ENCODE measurements at places on chromosomes 6 and 20.
A peak's percentile ranks its signal among the peaks of the same experiment; 100 is the strongest.

DNA sequence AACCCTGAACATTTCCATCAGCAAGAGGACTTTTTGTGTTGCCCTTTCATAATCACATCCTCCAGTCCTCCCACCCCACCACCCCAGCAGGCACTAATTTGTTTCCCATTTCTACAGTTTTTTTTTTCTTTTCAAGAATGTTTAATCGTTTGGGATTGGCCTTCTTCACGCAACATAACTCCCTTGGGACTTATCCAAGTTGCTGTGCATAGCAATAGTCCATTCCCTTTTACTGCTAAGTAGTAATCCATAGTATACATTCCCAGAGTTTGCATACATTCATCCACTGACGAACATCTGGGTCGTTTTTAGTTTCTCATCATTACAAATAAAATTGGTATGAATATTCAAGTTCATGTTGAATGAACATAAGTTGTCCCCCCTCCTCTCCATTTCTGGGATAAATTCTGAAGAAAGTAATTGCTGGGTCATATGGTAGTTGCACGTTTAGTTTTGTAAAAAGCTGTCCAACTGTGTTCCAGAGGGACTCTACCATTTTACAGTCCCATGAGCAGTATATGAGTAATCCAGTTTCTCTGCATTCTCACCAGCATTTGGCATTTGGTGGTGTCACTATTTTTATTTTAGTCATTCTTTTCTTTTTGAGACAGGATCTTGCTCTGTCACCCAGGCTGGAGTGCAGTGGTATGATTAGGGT lies 90.8 kb downstream of the DOK5 start:
- DNase-seq = no peak

GRCh38 chr6:158121335-158121734 lies 46.7 kb downstream of the SERAC1 start:
- DNase-seq = no peak

DNA sequence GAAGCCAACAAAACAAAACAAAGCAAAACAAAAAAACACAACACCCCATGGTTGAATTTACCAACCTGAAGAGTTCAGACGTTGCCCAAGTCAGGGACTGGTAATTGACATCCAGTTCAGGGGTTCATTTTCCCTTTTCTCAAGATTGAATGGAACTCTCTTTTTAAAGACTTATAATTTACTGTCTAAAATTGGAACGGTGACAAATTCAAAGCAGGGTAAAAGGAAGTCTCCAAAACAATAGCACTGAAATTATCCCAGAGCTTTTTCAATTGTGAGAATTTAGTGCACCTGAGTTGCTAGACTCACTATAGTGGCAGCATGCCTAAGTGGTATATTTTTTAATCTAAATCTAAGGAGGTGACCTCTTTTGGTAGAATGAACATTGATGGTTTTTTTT lies 90.9 kb upstream of the PREP start:
- no peak for DNase-seq

DNA sequence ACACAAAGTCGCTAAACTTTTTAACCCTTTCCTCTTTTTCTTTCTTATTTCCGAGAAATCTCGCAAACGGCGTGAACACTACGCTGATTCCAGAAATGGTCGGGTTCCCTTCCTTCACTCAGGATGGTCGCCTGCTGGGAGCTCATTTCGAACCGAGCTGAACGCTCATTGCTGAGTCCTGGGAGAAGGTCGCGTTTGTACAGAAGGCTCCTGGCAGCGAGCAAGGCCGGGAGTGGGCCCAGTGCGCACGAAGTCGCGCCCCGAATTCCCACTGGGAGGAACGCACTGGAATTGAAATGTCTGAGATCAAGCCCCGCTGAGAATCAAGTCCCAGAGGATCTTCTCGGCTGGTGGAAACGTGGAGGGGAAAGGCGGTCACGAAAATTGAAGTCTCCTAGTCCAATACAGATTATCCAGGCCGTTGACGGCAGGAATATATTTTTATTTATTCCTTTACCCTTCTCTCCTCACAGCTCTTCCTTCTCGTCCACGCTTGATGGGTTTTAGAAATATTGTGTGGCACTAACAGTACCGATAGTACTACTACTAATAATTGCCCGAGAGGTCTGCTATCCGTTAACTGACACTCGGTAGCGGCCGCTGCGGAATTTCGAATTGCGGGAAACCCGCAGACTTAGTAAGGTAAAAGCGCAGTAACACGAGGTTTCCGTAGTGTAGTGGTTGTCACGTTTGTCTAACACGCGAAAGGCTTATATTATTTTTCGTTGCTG lies 207.2 kb upstream of the ZNF184 start:
- no peak for DNase-seq

GRCh38 chr6:16216501-16217155 lies 21.8 kb upstream of the GMPR start:
- no peak for DNase-seq

DNA sequence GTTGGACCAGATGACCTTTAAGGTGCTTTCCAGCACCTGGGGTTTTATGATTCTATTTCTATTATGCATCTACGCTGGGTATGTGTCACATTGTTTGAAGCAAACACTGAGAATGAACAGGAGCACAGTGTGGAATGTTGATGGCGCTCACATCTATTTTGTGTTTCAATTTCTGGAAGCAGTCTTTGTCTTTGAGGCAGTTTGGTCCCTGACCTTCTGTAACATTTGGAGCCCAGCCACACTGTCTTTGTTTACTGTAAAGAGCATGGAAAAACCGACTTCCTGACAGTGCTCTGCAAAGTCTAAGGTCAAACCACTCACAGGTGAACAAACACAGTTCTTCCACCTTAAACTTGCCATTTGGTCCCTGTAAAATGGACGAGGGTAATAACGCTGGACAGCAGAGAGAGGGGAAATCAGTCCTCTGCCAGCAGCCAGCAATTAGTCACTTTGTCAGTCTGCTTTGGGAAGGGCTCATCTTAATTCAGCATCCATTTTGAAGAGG lies 155.5 kb downstream of the PRL start:
- no peak for DNase-seq

- no peak for DNase-seq
Observed at GRCh38 chr6:156820089-156820798, 43.1 kb downstream of the ARID1B start.

- no peak for DNase-seq
Observed at GRCh38 chr6:136889271-136890193, 32.6 kb upstream of the SLC35D3 start.

DNA sequence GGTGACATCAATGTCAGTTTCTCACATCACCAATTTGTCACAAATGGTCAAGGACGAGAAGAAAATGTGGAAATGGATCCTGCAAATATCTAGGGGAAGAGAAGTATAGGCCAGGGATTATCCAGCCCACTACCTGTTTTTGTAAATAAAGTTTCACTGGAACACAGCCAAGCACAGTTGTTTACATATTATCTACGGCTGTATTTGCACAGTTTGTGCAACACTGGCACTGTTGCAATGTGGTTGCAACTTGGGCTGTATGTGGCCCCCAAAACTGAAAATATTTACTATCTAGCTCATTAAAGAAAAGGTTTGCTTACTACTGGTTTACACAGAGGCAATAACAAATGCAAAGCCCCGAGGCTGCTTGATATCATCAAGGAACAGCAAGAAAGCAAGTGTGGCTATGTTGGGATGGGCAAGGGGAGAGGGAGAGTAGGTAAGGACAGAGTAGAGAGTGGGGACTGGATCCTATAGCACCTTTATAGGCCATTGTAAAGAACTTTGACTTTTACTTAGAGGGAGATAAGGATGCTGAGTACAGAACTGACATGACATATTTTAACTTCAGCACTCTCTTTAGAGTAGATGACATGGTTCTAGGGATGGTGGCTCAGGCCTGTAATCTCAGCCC lies 11.8 kb upstream of the STXBP5 start:
- no peak for DNase-seq

DNA sequence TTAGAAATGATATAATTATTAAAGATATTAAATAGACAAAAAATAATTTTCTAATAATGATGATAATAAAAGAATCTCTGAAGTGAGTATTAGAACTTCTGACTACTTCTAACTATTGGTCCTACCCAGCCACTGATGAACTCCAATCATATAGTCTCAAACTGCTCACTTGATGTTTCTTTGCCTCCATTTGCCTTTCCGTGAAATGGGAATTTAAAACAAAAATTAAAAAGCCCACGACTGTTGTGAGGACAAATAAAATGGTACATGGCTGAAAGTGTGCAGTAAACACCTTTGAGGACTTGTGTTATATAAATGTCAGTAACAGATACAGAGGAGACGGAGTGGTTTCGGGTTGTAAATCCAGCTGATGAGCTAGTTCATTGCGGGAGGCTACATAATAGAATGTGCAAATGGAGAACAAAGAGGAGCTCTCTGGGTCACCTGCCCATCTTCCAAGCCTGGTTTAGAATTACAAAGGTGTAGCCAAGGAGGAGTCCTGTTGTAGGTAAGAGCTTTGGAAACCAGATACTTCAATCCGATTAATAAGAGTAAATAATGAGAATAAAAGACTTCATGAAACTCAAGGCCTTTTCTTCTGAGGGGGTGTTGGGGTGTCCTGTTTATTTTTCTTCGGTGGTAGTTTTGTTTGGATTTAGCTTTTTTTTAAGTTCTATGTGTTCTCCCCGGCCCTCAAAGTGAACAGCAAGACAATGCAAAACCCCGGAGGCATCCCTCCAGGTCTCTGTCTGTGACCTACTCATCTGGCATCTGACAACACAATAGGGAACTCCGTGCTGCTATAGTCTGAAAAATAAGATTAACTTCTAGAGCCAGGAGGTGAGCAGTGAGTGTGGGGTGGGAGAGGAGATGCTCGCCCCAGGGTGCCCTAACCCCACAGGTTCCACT lies 4.4 kb upstream of the PXDC1 start:
- no peak for DNase-seq

DNA sequence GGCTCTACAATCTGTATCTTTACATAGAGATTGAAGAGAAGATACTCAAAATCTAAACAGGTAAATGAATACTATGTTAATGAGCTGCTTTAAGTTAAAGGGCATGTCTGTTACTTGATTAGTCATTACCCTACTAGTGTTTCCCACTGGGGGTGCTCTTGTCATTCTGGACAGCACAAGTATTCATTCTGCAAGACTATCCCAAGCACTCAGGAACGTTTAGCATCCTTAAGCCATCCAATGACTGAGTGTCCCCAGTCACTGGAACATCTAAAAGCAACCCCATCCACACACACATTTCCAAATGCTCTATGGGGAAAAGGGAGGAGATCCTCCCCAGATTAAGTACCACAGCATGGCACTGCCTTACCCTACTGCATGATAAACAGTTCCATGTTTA lies 25.7 kb downstream of the EZR start:
- DNase-seq = no peak

DNA sequence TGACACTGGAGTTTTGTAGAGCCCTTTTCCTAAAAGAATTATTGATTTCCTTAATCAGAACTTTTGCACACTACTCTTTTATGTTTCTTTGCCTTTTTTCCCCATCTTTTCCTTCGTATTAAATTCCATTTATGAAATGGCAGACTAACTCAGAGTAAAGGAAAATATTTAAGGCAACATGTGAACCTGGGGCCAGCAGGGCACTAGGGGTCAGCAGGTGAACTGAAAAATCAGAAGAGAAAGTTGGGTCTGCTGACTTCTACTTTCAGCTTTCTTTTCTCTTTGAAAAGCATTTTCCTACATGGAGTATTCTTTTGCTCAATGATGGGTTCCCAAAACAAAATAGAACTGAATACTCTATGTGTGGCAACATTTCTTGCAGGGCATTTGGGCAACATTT lies 226.6 kb upstream of the EXOC2 start:
- DNase-seq = no peak

- DNase-seq = no peak
Observed at GRCh38 chr20:57882451-57883161, 172.8 kb upstream of the PMEPA1 start.

GRCh38 chr6:167492100-167492449 lies 167.2 kb downstream of the TTLL2 start:
- DNase-seq = no peak

DNA sequence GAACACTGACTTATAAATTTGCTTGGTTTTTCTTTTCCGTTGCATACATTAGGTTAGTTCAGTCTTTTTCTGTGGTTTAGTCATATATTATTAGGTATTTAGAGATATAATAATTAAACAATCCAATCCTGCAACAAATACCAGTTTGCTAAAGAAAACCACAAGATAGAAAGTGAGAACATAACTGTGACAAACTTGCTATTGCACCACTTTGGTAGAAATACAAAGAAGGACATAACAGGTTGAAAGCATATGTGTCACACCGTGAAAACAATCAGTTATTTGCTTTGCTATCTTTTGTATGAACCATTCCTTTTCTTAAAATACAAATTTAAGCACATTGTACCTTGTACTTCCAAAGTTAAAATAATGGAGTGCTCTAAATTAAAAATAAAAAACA lies 42.0 kb upstream of the KCNQ5 start:
- no peak for DNase-seq

DNA sequence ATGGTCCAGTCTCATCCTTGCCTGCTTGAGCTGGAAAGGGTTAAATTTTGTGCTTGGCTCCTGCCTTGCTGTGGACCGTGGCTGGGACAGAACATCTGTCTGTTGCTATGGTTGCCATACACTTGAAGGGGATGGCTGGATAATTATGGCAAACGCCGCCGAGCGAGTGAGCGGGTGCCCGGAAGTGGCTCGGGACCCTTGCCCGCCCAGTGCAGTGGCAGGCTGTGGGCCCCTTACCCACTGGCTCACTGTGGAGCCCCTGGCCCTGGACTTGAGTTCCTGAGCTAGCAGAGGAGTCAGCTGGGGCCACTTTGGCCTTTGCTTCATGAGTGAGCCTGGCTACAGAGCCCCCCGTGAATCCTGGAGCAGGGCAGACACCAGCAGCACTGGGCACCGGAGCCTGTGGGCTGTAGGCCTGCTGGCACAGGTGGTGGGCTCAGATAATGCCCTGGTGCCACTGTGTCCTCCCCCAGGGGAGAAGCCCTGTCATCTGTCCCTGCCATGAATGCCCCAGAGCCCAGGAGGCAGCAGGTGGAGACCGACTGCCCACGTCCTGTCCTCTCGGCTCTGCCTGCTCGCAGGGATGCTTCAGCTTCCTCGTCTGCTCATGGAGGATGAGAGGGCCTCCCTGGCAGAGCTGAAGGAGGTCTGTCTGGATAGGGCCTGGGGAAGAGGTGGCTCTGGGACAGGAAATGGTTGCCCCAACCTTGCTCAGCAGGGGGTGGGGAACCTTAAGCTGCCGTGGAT lies 25.5 kb upstream of the NOL4L start:
- no peak for DNase-seq

GRCh38 chr6:7846966-7847818 lies 63.4 kb downstream of the TXNDC5 start:
- no peak for DNase-seq

- peak; percentile 67 for DNase-seq
Observed at GRCh38 chr6:18990059-18990978, 603.2 kb downstream of the RNF144B start.

DNA sequence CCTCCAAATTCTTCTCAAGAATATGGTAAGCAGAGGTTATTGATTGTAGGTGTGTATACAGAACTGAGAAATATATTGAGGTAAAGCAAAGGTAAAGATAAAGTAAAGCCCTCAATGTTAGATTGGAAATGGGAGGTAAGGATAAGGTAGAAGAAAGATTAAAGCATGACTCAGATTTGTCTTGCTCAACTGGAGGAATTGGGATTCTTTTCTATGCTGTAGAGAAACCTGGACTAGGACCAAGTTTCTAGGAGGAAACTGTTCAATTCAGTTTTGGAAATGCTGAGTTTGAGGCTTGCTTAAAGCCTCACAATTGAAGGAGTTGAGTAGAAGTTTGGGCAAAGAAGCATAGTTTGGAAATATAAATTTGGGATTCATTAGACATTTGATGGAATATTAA lies 634.0 kb upstream of the PTCHD4 start:
- no peak for DNase-seq

Measured in renal cortex interstitium (tissue), 15 donors.